ENCODE measurements at places on chromosomes 5 and 9.

- peak; percentile 34 for DNase-seq
Observed at GRCh38 chr9:137301081-137301947, 757 bp downstream of the NRARP start.

DNA sequence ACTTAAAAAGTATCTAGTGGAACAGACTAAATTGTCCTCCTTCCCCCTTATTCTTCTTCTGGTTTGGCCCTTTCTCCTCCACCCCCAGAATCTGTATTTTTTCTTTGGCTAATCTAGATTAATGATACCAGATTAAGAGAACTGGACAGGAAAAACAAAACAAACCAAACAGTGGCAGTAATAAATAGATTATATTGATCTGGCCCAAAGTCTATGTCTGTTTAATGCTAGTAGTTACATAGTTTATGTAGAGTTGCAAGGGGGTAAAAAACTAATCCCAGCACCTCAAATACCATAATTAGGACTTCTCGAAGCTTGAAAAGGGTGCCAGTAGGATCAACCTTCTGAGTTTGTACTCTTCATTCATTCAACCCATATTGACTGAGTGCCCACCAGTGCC, 104.5 kb downstream of the ARL15 start:
- DNase-seq = no peak

GRCh38 chr5:76604838-76605237, 18.4 kb downstream of the F2RL2 start:
- no peak for DNase-seq

DNA sequence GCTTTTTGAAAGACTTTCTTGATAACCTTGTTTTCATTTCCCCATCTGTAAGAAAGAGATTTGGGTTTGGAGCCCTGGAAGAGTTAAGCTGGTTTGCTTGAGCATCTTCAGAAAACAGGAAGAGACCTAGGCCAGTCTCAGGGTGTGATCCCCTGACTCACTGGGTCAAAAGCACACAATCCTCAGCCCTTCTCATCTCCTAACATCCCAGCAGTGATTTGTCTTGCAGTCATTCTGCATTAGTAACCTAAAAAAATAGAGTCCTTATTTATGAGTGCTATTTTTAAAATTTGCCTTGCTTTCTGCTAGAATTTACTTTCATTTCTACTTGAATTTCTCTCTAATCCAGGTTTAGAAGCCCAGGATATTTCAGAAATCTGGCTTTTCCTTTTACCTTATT, 16.4 kb upstream of the ARSB start:
- DNase-seq = no peak

DNA sequence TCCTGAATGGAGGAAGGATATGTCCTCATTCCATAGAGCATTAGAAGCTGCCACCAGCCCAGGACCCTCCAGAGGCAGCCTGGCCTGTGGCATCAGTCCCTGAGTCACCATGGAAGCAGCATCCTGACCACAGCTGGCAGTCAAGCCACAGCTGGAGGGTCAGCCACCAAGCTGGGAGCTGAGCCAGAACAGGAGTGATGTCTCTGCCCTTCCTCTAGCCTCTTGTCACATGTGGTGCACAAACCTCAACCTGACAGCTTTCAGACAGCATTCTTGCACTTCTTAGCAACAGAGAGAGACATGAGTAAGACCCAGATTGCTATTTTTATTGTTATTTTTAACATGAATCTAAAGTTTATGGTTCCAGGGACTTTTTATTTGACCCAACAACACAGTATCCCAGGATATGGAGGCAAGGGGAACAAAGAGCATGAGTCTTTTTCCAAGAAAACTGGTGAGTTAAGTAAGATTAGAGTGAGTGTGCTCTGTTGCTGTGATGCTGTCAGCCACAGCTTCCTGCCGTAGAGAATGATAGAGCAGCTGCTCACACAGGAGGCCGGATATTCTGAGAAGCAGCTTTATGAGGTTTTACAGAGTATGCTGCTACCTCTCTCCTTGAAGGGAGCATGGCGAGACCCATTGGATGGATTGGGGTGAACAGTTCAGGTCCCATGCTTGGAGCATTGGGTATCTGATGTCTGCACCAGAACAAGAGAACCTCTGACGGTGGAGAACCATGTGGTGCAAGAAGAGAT, 13.0 kb upstream of the CYFIP2 start:
- DNase-seq = no peak

GRCh38 chr5:61167382-61167781, 5.1 kb upstream of the SMIM15 start:
- DNase-seq = no peak

GRCh38 chr9:127905788-127906191, 6.4 kb upstream of the ST6GALNAC6 start:
- DNase-seq = no peak

DNA sequence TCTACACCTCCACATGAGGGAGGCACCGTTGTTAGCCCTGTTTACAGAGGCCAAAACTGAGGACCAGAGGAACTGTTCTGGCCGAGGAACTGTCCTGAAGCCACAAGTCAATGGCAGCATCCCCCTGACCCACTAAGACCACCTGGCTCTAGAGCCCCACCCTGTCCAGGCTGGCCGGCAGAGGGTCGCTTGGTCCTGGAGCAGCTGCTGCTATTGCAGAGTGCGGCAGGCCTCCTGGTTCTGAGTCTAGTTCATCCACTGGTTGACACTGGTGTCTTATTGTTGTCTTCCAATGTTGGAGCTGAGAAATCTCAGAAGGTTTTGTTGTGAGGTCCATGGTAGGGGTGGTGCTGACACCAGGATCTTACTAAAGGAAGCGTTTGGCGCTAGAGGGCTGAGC, 26.6 kb upstream of the ANGPTL2 start:
- no peak for DNase-seq

DNA sequence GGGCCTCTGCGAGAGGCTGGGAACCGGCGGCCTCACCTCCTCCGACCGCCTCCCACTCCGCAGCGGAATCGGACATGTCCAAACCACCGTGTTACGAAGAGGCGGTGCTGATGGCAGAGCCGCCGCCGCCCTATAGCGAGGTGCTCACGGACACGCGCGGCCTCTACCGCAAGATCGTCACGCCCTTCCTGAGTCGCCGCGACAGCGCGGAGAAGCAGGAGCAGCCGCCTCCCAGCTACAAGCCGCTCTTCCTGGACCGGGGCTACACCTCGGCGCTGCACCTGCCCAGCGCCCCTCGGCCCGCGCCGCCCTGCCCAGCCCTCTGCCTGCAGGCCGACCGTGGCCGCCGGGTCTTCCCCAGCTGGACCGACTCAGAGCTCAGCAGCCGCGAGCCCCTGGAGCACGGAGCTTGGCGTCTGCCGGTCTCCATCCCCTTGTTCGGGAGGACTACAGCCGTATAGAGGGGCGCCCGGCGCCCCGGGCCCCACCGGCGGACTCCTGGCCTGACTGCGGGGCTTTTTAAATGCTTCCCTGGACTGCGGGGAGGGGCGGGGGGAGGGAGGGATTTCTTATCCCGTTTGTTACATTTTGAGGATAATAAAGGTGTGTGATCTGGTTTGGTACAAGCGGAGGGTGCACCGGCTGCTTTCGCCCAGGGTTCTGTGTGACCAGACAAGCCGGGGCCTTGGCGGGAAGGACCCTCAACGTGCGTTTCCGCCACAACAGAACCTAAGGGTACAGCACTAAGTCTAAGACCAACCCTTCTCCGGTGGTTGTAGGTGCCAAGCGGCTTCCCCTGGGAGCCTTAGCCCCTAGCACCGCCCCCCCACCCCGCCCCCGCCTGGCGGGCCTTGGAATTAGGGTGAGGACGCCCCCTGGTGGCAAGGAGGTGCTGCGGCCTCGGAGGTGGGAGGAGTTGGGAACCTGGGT, 9.3 kb downstream of the PRR7 start:
- peak; percentile 93 for DNase-seq

GRCh38 chr5:158820891-158821290, 278.8 kb downstream of the EBF1 start:
- no peak for DNase-seq

- no peak for DNase-seq
Observed at GRCh38 chr5:95941756-95942155, 19.9 kb downstream of the ELL2 start.

DNA sequence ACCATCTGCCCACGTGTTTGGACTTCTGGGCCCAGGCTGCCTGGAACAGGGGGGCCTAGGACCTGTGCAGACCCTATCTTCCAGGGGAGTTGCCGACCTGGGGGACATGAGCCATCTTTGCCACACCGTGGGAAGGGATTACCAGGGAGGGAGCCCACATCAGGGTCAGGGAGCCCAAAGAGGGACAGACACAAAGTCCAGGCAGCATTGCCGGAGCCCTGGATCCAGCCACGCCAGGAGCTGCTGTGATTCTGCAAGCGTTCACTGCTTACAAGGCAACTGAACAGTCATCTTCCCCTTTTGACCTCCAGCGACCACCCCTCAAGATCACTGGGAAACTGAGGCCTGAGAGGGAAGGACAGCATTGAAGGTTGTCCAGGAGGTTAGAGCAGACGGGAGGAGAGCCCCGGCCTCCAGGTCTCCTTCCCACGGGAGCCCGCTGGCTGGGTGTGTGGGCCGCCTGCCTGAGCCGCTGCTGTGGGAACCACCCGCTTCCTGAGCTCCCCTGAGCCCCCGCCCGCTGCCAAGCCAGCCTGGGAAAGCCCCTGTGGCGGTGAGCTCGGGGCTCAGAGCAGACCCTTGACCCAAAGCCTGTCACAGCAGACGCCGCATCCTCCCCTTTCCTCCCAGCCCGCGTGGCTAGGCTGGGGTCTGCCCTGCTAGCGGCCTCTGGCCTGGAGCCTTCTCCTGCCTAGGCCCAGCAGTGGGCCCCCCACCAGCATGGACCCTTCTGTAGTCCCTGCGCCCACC, 17.1 kb upstream of the NOTCH1 start:
- DNase-seq = no peak

- DNase-seq = no peak
Observed at GRCh38 chr5:14109041-14109747, 33.9 kb upstream of the TRIO start.

DNA sequence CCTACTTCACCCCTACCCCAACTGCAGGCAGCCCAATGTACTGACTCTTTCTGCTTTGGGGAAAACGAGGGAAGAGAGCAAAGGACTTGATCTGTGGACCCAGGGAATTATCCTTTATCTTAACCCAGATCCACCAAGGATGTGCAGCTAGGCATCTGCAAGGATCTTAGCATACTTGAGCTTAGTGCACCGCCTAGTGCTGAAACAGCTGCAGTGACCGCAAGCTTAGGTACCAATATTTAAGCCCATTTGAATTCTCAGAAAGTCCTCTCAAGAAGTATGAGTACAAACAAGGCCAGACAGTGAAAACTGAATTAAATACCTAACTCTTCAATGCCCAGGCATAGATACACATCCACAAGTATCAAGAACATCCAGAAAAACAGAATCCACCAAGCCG, 576.7 kb upstream of the ADAMTS16 start:
- DNase-seq = no peak

DNA sequence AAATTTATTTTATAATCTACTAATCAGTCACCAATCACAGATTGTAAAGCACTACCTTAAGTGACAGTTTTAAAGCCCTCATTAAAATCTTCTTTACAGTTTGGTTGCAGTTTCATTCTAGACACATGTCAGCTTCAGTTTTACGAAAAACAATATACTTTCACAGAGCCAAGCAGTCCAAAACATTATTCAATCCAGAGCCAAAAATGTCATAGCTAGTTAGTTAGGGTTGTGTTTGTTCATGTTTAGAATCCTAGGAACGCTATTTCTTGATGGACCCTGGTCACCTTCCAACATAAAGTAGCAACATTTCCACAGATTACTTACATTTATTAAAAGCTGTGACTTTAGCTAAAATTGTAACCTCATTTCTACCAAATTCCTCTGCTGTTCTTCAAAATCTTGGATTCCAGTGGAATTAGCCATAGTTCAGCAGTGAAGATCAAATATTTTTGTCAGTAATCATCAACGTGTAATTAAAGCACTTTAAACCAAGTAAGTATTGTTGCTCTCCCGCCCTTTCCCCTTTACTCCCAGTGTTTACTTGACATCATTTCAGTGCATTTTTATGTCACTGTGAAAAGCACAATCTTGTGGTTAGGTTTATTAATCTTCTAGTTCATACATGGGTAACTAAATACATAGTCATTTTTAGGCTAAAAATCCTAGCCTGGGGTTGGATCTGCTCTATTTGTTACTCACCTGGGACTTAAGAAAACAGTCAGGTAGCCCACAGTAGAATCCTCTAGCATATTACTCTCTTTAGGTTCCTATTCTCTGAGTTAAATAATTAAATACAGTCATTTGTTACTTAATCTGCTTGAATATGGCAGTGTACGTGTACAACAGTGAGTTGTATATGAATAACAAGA, 74.3 kb downstream of the NIPBL start:
- DNase-seq = no peak

GRCh38 chr9:136587944-136588662, 42.3 kb upstream of the NOTCH1 start:
- no peak for DNase-seq

DNA sequence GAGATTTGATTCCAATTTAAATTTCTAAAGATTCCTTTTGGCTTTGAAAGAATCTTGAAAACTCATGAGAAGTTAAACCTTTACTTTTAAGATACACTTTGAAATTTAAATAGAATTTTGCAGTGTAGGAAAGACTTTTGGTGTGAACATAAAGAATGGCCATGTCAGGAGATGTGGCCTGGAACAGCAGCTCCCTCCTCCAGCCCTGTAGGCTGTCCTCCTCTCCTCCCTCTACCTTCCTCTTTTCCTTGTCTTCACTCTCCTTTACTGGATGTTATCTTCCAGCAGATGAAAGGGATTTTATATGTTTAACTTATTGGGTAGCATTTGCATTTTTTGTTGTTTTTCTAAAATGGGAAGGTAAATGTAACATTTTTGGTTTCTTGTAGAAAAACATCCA, 18.9 kb downstream of the ASPN start:
- no peak for DNase-seq

GRCh38 chr5:17180864-17181723, 36.3 kb upstream of the BASP1 start:
- DNase-seq = no peak

DNA sequence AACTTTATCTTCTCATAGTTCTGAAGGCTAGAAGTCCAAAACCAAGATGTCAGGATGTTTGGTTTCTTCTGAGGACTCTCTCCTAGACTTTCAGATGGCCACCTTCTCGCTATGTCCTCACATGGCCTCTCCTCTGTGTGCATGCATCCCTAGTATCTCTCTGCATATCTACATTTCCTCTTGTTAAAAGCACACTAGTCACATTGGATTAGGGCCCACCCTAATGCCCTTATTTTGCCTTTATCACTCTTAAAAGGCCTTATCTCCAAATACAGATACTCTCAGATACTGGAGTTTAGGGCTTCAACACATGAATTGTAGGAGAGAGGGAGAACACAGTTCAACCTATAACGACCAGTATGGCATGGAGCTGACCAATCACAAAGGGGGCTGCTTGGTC, 151.7 kb downstream of the PRELID2 start:
- DNase-seq = no peak

GRCh38 chr9:84966876-84967830, 297.6 kb downstream of the NTRK2 start:
- DNase-seq = no peak

DNA sequence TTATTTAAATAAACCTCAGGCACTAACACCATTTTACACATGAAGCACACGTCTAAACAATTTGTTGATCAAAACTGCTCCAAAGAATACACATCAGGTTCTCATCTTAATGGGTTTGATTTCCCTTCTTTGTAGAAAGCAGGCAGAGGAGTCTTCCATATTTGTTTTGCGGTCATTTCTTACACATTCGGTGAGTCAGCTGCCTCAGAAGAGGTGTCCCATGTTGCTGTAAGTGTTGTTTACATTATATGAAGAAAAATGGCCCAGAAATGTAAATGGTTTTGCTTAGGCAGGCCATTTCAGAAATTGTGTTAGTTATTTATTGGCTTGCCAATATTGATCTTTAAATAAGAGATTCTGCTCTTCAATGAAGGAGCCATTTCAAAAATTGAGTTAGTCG, 325.8 kb downstream of the TENT4A start:
- DNase-seq = no peak

GRCh38 chr9:113963017-113963620, 87.0 kb downstream of the ZNF618 start:
- DNase-seq = no peak

GRCh38 chr9:115396071-115396529, 278.1 kb upstream of the TNC start:
- DNase-seq = no peak
